Activated B cell treated with CpG ODN at 0.5 μM for 24 hours (primary cell): ENCODE measurements at places on chromosomes 11 and 22. TPM values are rescaled to one million over a fixed set of nuclear protein-coding genes. Genes with fewer than 3 reads are reported as not detected.

Gene C11orf97
- total RNA-seq = not detected in 2 replicates

- no peak for DNase-seq
- peaks cover 30% of the 10 kb centered on the region for H3K4me1 ChIP-seq
- H3K36me3 ChIP-seq = no peaks in the 10 kb centered on the region
- H3K27me3 ChIP-seq = no peaks in the 10 kb centered on the region
Measured at GRCh38 chr11:14443638-14444037, 56.0 kb downstream of the COPB1 start.

Gene OR6T1
- not detected in 2 replicates for total RNA-seq

DNA sequence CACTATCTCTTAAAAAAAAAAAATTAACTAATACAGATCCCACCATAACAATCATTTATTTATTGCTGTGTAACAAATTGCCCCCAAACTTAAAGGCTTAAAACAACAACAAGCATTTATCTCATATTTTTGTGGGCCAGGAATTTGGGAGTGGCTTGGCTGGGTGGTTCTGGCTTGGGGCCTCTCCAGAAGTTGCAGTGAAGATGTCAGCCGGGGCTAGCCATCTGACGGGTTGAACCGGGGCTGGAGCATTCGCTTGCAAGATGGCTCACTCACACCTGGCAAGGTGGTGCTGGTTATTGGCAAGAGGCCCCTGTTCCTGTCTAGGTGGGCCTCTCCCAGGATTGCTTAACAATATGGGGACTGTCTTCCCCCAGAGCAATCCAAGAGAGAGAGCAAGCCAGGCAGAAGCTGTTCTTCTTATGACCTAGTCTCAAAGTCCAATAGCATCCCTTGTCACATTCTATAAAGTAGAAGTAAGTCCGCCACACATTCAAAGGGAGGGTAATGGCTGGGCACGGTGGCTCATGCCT lies 29.5 kb downstream of the ACO2 start:
- H3K27me3 ChIP-seq = no peaks in the 10 kb centered on the region
- DNase-seq = no peak
- peaks cover 47% of the 10 kb centered on the region for H3K36me3 ChIP-seq
- H3K4me3 ChIP-seq = no peak overlapping the region
- H3K4me1 ChIP-seq = peaks cover 34% of the 10 kb centered on the region

DNA sequence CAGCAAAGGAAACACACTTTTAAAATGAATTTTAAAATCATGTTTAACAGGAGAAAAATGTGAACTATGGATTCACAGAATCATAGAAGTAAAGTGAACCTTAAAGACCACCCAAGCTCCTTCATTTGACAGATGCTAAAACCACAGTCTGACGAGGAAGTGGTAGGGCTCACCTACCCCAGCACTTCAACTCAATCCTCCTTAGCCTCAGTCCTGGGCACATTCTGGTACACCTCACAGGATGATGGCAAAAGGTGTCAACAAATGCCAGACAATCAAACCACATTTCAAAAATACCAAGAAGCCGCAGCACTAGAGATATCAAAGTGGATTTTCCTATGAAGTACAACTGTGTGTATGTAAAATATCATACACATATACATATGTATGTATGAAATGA lies 43.1 kb downstream of the PITPNB start:
- no peaks in the 10 kb centered on the region for H3K27me3 ChIP-seq
- H3K27ac ChIP-seq = peak overlapping the region; percentile 47
- H3K36me3 ChIP-seq = peaks cover 47% of the 10 kb centered on the region
- H3K4me1 ChIP-seq = peaks cover 23% of the 10 kb centered on the region
- no peak for DNase-seq

Gene CFAP300
- total RNA-seq = not detected in 2 replicates

- no peak overlapping the region for H3K27ac ChIP-seq
- H3K4me1 ChIP-seq = peaks cover 3% of the 10 kb centered on the region
- H3K36me3 ChIP-seq = peaks cover 44% of the 10 kb centered on the region
- no peak overlapping the region for H3K4me3 ChIP-seq
- DNase-seq = peak; percentile 14
Measured at GRCh38 chr11:67301951-67302516, 1.3 kb upstream of the SSH3 start.

DNA sequence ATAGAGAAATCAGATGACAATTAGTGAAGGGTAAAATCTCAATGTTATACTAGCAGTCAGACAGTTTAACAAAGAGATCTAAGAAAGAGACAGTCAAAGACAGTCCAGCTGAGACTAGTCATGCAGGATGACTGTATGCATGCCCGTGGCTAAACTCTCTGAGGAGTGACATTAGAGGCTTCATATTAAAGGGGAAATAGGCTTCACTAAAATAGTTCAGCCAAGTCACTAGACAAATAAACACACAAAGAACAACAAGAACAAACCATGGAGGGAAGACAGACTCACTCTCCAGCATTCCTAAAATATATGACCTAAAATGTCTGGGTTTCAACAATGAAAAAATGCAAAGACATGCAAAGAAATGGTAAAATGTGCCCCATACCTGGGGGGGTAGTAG lies 18.6 kb upstream of the APLNR start:
- H3K4me3 ChIP-seq = no peak overlapping the region
- peaks cover 35% of the 10 kb centered on the region for H3K27me3 ChIP-seq
- DNase-seq = no peak
- H3K36me3 ChIP-seq = no peaks in the 10 kb centered on the region
- no peak overlapping the region for H3K27ac ChIP-seq
- H3K4me1 ChIP-seq = no peaks in the 10 kb centered on the region

GRCh38 chr22:42511401-42511891 lies 8.2 kb downstream of the RRP7A start:
- H3K27me3 ChIP-seq = no peaks in the 10 kb centered on the region
- H3K36me3 ChIP-seq = peaks cover 39% of the 10 kb centered on the region
- no peak for DNase-seq
- H3K4me3 ChIP-seq = no peak overlapping the region
- H3K4me1 ChIP-seq = peaks cover 7% of the 10 kb centered on the region
- no peak overlapping the region for H3K27ac ChIP-seq

GRCh38 chr11:66142370-66143263 lies 72.5 kb downstream of the PACS1 start:
- H3K4me1 ChIP-seq = peaks cover 84% of the 10 kb centered on the region
- H3K27me3 ChIP-seq = no peaks in the 10 kb centered on the region
- DNase-seq = no peak
- peak overlapping the region; percentile 50 for H3K27ac ChIP-seq
- H3K36me3 ChIP-seq = peaks cover 12% of the 10 kb centered on the region

- H3K27ac ChIP-seq = no peak overlapping the region
- H3K4me1 ChIP-seq = peaks cover 4% of the 10 kb centered on the region
- H3K27me3 ChIP-seq = peaks cover 42% of the 10 kb centered on the region
- DNase-seq = no peak
Measured at GRCh38 chr11:79025622-79026021, 415.2 kb downstream of the TENM4 start.

DNA sequence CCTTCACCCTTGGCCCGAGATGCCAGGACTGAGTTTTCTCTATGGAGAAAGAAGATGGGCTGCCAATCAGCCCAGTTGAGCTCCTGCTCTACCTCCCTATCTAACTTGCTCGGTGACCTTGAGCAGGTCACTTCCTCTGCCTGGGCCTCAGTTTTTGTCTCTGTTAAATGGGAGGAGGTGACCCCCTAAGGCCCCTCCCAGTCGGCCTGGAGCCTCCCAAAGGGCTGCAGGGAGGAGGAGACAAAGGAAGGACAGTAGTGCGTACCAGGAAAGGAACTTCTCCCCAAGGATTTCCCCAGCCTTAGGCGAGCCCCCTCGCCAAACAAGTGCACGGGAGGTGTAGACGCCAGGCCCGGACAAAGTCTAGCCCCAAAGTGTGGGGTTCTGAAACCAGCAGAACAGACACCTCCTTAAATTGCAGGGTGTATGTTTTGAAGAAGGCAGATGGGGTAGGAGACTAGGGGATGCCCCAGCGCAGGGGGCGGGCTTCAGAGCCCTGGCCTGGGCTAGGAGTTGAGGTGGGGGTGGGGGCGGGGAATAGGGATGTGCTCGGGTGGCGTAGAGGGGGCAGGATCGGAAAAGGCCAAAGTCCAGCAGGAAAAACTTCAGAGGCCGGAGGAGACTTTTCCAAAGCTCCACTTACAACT lies 1.0 kb downstream of the CBX7 start:
- DNase-seq = no peak
- H3K27me3 ChIP-seq = peaks cover 16% of the 10 kb centered on the region
- peaks cover 50% of the 10 kb centered on the region for H3K4me1 ChIP-seq

GRCh38 chr11:76155500-76156227 lies 50.6 kb downstream of the WNT11 start:
- H3K4me3 ChIP-seq = no peak overlapping the region
- peaks cover 22% of the 10 kb centered on the region for H3K4me1 ChIP-seq
- H3K36me3 ChIP-seq = no peaks in the 10 kb centered on the region
- DNase-seq = no peak
- no peak overlapping the region for H3K27ac ChIP-seq
